Islet precursor cell (in vitro differentiated cells): ENCODE measurements at places on chromosomes 1 and 21.

GRCh38 chr1:921011-921837 is 2.5 kb upstream of the SAMD11 start:
- DNase-seq, result peak; percentile 89

DNA sequence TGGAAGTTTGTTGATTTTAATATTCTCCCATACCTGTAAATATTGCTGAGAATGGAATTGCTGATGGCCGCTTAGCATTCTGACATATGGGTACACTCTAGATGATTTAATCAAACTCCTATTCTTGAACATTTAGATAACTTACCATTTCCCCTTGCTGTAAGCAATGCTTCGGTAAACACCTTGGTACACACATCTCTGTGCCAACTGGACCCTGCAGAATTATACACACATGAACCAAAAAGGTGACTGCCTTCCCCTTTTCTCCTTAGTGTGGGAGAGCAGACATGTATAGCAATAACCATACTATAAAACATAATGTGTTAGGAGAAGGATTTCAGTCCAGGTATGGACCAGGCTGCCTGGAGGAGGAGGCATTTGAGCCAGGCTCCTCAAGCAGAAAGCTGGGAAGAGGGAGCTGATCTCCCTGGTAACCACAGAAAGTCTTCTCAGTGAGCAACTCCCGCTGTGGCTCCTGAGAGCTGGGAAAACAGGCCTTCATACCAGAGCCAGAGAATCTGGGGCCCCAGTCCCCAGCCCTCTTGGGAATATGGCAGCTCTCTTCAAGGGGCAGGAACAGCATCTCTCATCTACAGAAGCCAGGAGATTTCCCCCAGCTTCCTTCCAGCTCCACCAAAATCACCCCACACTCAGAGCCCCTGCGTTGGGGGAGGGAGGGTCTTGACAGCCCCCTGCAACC is 33.9 kb upstream of the CSF1 start:
- DNase-seq, result peak; percentile 89

GRCh38 chr1:56509713-56510641 is 69.4 kb downstream of the PLPP3 start:
- DNase-seq, result no peak

- DNase-seq, result peak; percentile 72
These were observed 58.9 kb upstream of the CTTNBP2NL start for GRCh38 chr1:112337028-112337531.

- no peak for DNase-seq
These were observed 364.9 kb downstream of the PRDM2 start for GRCh38 chr1:14064649-14065442.

- no peak for DNase-seq
These were observed 4.6 kb upstream of the TMEM51 start for GRCh38 chr1:15148941-15149340.

DNA sequence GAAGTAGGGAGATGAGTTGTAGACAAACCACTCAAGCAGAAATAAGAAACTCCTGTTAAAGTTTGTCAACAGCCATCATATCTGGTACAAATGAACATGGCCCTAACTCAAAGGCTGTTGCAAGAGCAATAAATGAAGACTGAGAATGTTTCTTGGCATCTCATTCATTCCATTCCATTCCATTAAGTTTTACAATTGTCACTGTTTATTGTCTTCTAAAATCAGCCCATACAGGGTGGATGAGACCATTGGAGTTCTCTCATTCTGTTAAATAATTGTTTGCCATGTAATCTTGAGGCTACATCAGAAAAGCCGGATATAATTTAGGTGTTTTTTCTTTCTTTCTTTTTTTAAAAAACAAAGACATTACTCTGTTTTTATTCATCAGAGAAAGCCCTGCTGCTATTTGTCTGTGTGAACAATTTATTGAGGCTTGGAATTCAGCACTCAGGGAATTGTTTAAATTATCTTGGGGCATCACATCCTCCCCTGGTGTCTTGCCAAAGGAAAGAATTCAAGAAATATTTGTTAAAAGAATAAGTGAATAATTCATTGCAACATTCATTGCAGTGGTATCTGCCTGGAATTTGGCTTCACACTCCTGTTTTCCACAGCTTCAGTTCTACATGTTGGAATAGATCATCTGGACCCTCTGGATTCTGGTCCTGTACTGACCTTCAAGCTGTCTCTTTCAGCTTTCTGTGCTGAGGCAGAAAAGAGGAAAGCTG is 604.5 kb downstream of the PLPP3 start:
- no peak for DNase-seq

GRCh38 chr1:5998906-5999301 is 6.7 kb upstream of the NPHP4 start:
- DNase-seq, result no peak

- peak; percentile 59 for DNase-seq
These were observed 610 bp downstream of the AJAP1 start for GRCh38 chr1:4654764-4655673.

DNA sequence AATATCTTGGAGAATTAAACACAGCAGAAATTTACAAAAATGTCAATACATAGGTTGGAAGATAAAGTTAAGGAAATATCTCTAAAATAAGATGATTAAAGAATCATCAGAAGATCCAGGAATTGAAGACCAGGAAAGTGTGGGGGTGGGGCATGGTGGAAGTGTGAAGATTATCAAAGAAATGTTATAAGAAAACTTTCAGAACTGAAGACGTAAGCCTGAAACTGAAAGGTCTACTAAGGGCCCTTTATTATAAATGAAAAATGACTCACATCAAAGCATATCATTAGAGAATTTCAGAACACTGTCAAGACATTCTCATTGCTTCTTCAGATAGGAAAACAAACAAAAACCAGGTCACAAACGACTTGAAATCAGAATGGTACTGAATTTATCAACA is 92.4 kb upstream of the DPT start:
- no peak for DNase-seq

DNA sequence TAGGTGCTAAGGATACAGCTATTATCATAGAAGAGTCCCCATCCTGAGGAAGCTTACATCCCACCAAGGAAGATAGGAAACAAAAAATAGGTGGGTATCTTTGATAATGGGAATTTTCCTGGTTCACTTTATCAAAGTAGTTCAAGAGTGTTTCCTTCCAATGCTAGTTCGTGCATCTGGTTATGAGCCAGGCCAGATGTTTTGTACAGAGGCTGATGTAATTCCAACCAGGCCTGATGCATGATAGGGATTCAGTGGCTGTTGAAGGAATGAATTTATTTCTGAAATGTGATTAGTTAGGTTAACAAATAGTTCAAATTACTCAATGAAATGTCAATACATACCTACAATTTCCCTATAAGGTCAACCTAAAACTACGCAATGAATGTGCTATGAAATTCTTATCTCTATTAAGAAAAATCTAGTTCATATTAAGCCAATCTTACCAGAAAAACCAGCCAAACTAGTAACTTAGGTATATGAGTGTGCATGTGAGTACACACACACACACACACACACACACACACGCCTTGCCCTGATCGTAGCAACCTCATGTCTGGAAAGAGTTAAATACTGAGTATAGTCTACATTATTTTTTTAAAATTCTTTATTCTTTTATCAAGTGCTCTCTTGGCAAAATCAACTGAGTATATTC is 9.5 kb upstream of the ZBTB18 start:
- no peak for DNase-seq

- DNase-seq, result peak; percentile 55
These were observed 1.0 kb downstream of the ARID1A start for GRCh38 chr1:26696654-26697430.

DNA sequence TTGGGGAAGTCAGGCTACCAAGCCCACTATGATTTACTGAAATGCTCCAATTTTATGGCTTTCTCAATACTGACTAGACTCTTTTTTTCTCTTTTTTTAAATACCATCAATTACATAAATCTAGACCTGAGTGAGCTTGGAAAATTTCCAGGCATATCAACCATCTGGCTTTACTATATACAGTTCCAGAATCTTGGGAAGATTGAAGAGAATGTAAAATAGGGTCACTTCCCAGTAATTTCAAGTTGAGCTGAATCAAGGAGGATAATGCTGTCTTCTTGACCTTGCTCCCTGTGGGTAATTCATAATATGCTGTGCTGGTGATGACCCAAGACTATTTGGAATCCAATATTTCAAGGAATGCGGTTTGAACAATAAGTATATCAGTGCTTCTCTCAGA is 108.1 kb downstream of the MAP3K21 start:
- no peak for DNase-seq

- no peak for DNase-seq
These were observed 272.5 kb upstream of the LRRC7 start for GRCh38 chr1:69295265-69295664.

DNA sequence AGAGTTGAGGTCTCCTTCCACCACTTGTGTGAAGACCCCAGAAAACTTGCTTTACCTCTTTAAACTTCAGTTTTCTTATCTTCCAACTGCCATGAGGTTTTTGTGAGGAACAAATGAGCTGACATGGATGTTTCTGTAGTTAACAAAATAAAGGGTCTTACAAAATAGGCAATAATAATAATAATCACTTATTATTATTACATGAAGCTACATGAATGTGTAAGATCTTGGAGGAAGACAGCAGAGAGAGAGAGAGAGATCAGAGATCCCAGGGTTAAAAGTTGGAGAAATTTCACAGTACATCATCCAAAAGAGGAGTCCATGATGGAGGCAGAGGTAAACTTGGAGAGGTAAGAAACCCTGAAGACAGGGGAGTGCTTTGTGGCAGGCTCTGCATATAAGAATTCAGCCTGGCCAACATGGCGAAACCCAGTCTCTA is 10.7 kb downstream of the RCC1 start:
- DNase-seq, result no peak

GRCh38 chr1:219099307-219099706 is 74.4 kb upstream of the LYPLAL1 start:
- no peak for DNase-seq

- no peak for DNase-seq
These were observed 12.9 kb downstream of the CRABP2 start for GRCh38 chr1:156692441-156692924.

DNA sequence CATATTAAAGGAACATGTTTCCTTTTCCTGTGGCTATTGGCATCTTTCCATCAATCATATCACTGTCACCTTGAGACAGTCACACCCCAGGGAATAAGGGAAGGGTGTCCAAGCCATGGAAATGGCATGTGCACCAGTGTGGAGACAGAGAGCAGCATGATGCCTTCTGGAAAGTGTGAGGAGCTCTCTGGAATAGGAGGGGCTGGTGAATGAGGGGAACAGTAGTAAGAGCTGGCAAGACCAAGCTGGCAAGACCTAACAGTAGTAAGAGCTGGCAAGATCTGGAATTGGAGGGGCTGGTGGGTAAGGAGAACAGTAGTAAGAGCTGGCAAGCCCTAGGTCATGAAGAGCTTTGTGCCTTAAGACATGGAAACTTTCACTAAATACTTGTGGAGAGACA is 186.7 kb downstream of the C1orf94 start:
- no peak for DNase-seq

- DNase-seq, result no peak
These were observed 24.7 kb downstream of the VAMP4 start for GRCh38 chr1:171717062-171717718.

DNA sequence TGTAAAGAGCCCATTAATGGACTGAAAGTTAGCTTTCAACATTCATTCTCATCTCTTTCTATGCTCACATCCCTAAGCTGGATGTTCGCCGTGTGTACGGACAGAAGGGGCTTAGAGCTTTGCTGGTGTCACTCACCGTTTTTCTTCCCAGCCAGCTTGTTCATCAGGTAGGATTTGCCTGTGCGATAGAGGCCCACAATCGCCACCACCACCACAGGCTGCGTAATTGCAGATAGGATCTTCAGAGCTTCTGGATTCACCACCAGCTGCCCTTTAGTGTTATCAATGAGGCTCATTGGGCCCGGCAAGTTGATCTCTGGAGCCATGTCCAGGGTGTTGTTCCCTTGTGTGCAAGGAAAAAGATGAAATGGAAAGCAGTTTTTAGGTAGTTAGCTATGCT is 4.3 kb downstream of the GBP2 start:
- DNase-seq, result no peak

GRCh38 chr1:228979325-228979699 is 244.0 kb downstream of the RHOU start:
- peak; percentile 42 for DNase-seq

DNA sequence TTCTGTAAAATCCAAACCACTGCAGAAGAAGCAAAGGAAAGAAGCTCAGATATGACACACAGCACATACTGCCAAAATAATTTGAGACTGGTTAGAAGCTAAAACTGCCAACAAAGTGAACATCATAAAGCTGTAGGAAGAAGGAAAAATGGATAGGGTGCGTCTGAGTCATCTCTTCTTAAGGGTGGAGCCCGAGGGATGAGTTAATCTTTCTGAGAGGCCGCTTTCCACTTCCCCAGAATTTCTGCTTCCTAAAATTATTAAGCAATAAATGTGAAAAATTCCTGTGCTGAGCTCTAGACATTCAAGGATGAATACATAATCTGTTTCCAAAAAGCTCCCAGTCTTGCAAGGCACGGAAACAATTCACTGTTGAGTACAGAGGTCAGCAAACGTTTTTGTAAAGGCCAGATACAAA is 20.1 kb downstream of the PPT1 start:
- no peak for DNase-seq

GRCh38 chr1:17463991-17464390 is 24.5 kb upstream of the RCC2 start:
- no peak for DNase-seq

DNA sequence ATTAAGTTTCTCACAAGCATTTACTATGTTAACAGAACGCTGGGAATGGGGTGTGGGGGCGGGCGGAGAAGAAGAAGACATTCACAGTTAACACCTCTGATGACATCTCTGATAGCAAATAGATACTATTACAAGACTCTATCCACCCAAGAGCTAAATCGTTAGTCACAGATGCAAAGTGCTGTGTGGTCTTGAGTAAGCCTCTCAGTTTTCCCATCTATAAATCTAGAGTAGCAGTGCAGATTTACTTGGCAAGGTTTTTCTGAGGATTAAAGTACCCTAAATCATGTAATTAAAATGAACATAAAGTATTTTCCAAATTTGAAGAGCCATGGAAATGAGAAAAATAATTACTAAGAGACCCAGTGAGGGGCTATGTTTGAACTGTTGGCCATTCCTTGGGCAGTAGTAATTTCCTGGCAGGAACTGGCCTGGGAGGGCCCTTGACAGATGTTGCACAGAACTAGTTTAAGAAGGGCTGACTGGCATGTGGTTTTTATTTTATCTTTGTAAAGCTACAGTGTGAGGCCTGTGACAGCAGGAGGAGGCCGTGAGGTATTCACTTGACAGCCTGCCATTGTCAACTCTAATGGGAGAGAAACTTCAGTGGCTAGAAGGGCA is 58.7 kb upstream of the APOBEC4 start:
- no peak for DNase-seq

DNA sequence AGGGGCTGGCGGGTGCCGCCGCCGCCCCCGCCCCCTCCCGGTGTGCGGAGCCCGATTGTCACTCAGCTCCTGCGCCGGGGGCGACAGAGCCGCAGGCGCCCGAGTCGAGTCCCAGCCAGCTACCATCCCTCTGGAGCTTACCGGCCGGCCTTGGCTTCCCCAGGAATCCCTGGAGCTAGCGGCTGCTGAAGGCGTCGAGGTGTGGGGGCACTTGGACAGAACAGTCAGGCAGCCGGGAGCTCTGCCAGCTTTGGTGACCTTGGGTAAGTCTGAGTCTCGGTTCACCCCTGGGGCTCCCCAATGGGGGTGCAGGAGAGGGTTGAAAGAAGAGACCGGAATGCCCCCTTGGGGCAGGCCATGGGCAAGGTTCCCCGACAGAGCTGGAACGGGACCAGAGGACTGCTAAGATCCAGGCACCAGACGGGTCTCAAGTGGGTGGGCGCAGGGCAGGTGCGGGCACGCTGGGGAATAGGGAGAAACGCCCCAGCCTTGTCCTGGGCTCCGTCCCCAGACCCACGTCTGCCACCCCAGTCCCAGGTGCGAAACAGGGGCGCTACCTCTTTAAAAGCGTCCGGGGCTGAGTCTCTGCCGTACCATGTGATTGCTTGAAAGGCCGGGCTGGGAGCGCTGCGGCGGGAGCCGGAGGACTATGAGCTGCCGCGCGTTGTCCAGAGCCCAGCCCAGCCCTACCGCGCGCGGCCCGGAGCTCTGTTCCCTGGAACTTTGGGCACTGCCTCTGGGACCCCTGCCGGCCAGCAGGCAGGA is at the start of gene ADORA1:
Gene ADORA1, plus strand, starts transcription at position 61 of the 765 bp plus-strand sequence. CDS start 1,116 bp downstream, outside the sequence.
- peak; percentile 88 for DNase-seq
